ENCODE measurements at places on chromosomes 6 and 20.
A peak's percentile ranks its signal among the peaks of the same experiment; 100 is the strongest.

- DNase-seq: no peak
Measured at GRCh38 chr6:144378437-144378836, 93.3 kb downstream of the UTRN start.

GRCh38 chr20:21570285-21570992 is 56.6 kb upstream of the NKX2-2 start:
- DNase-seq: no peak

- DNase-seq: no peak
Measured at GRCh38 chr20:40606237-40606636, 82.8 kb downstream of the MAFB start.

DNA sequence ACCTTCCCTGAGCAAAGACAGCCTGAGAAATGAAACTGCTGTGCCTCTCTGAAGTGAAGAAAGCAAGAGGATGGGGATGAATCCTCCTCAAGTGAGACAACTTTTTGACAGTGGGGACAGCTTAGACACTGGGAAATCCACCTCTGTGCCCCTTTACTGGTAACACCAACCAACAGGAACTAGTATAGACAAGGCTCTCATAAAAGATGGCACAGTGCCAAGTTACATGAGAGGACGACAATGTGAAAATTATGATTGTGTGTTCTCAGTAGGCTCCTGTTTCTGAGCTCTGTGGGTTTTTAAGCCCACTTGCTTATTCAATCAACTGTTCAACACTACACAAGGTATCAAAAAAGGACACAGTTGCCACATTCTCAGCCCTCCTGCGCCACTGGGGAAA is 41.6 kb upstream of the LYRM2 start:
- no peak for DNase-seq

- no peak for DNase-seq
Measured at GRCh38 chr20:32796383-32796948, 23.3 kb upstream of the MAPRE1 start.

- no peak for DNase-seq
Measured at GRCh38 chr6:20024316-20024673, 187.1 kb downstream of the ID4 start.

DNA sequence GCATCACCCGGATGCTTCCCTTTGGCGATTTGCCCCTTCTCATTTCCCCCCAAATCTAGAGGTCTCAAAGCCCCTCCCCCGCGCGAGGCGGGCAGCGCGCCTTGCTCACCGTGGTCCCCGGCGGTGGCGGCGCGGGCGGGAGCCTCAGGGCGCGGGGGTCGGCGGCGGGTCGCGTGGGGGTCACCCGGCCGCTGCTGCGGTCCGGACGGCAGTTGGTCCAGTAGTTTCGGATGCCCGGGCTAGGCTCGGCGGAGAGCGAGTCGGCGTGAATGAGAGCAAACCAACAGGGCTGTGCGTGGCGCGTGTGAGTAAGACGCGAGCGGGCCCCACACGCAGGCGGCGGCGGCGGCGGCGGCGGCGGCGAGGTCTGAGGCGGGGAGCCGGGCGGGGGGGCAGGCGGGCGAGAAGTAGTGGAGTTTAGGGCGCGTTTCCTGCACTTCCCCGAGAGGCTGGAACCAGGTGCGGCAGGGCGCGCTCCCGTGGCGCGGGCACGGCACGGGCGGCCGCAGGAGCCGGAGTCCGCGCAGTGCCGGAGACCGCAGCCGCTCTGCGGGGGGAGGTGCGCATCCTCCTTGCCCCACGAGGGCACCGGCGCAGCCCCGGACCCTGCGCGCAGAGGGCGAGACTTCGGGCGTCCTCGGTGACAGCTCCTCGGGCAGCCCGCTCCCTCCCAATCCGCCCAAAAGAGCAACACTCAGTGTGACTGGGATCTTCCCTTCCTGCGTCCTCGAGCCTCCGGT is 567 bp downstream of the HS3ST5 start:
- no peak for DNase-seq

DNA sequence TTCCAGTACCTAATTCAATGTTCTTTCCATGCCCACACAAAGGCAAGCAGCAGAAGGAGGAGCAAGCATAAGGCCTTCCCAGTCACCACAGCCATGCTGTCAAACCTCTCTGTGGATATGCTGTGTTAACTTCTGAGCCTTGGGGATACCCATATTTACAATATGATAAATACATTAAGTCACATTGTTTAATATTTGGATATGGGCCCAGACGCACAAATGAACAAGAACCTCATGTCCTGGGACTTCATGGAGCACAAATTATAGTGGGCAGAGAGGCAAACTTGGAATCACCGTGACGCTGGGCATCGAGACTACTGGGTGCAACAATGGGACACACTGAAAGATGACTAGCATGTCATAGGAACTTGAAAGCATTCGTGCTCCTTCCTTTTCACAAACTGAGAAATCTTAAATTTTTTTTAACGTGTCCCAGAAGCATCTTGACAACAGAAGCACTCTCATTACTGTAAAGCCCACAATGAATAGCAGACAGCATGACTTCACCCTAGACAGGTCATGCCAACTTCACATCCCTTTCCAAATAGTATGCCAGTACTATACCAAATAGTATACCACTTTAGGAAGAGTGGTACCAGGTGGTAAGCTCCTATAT is 16.0 kb downstream of the SOD2 start:
- DNase-seq: no peak

DNA sequence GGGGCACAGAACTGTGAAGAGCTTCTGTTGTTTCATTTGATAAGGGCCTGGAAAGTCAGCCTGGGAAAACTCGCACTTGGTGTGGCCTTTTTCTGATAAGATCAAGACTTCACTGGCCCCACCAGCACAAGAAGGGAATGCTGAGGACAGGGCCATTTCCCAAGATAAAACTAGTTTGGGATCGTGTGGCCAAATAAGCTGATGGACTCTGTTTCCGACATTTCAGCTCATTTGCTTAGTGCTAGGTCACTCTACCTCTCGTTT is 116.0 kb downstream of the CLIC5 start:
- DNase-seq: no peak

GRCh38 chr20:22921595-22922421 is 113.3 kb upstream of the SSTR4 start:
- DNase-seq: no peak

DNA sequence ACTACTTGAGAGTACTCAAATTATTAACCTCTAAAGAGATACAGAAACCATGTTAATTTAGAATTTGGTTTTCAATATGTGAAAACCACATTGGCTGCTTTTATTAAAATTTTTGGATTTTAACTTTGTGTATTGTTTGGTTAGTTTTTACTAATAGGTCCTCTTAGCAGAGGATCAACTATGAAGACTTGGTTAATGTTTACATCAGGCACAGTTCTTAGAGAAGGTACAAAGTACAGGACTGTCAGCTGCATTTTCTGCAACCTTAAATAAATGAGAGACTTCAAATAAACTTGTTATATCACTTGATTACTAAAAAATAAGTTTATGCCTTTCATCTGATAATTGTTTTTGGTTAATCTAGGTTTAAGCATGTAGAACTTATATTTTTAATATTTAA is 89.1 kb downstream of the PHF3 start:
- no peak for DNase-seq

DNA sequence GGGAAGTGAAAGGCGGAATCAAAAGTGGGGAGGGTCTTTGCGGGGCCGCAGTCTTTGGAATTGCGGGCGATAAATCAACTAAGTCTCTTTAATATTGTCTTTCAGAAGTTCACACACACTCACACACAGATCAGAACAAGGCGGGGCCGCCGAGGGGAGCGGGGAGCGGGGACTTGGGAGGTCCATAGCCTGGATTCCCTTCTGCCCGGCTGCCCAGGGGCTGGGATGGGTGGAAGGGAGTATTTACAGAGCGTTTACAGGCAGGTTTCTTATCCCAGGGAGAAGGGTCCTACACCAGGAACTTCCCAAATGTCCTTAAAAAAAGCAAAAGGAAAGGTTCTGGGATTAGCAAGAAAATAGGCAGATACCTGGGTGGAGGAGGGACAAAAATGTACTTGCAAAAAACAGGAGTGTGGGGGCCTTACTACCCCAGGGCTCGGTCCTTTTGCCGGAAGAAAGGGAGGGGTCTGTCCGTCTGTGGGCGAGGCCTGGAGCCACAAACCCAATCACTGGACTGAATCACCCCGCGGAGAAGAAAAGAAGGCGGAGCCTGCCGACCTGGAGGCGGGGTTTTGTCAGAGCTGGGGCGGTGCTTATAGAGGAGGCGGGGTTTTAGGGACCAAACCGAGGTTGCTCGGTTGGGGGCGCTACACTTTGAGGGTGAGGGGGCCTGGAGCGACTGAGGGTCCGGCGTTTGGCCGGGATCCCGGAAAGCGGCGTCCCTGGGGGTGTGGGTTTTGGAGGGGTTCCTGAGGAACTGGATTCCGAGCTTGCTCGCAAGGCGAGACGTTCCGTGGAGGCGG is 3.2 kb downstream of the PRRT1 start:
- DNase-seq: peak; percentile 57

GRCh38 chr6:17983730-17984129 is 3.7 kb downstream of the KIF13A start:
- DNase-seq: no peak

DNA sequence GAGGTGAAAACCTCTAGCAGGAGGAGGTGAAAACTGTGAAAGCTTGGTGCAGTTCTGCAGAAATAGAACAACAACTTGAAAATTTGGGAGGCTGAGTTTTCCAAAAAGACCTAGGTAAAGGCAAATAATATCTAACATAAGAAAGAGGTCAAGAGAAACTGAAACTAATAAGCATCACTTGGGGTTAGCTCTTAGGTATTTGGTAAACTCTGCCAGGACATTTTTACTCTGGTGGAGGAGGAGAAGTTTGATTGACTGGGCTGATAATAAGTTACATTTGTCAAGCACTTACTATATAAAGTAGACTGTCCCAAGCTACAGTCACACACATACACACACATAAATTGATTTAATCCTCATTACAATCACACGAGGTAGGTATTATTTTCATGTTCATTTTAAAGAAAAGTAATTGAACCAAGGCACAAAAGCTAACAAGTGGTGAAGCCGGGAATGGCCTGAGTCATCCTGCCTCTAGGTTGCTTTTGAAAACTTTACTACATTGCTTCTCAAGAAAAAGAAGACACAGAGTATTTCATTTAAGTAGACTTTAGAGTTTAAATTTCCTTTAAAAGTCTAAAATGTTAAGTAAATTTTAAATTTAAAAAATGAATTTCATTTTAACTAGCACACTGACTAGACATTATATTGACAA is 275.5 kb downstream of the PTPRK start:
- DNase-seq: no peak

GRCh38 chr6:34370361-34370760 is 22.1 kb downstream of the NUDT3 start:
- no peak for DNase-seq

DNA sequence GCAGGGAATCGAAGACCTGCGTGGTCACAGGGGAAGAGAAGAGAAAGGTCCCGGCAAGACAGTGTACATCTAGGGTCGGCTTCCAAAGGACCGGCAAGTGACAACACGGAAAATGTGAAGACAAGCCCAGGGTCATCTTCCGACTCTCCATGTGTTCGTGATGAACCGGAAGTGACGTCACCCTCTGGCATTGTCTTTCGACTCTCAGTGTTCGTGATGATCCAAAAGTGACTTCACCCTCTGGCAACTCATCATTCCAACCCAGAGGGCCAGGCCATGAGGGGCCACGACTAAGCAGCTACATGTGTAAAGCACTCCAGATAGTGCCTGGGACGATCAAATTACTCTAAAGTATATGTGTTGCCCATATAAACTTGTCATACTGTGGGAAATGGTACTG is 290.8 kb downstream of the THBS2 start:
- no peak for DNase-seq

DNA sequence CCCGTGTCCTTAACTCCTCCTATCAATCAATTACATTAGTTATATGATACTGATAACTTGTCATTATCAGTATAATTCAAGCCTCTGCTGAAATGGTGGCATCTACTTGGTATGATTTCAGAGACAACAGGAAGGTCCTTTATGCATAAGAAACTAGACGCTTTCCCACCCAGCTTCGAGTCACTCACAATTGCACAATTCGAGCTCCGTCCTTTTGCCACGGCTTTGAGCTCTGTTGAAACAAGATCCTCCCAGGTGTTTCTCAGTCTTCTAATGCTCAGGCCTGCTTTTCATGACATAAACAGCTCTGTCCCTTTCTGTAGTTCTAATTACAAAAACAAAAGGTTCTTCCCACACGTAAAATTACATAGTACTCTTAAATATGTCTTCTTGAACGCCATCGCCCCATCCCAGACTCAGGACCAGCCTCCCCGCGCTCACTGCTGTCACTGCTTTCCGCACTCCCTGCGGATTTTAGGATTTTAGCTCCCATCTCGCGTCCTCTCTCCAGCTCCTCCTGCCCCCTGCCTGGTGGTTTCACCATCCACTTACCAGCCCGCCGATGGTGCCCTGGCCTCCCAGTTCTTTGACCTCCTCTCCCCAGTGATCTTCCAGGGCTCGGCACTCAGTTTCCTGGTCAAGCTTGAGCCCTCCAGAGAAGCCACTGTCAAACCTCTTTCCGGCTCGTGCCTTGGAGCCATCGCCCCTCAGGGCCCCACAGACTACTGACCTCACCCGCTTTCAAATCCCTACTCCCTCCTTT is 23.2 kb upstream of the PNPLA1 start:
- DNase-seq: no peak

DNA sequence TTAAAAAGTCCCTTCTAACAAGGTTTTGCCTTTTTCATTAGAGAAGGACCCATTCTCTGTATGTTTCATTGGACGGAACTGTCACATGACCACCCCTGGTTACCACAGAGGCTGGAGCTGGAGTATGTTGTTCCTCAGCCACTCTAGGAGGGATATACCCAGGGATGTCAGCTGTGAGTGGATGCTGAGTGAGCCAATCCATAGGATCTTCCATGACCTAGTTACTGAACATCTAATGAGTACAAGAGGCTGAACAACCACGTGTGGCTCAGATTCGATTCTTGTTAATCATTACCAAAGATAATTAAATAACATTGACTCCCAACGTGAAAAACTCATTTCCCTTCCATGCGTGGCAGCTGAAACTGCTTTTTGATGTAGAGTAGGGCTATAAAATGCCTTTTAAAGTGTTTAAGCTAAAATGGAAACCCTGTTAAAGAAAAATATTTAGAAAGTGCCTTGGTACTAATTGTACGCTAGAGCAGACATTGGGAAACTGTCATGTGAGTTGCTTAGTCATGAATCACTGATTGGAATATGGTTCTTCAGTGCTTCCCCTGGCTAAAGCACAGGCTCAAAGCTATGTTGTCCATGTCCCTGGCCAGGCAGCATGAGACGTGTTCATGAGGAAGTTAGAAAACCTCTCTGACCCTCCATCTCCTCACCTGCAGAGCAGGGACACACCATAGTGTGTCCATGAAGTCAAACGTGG is 256.1 kb downstream of the ZNF217 start:
- DNase-seq: no peak

GRCh38 chr6:43517505-43518357 is 842 bp downstream of the POLR1C start:
- no peak for DNase-seq

GRCh38 chr6:153099636-153100035 is 31.4 kb downstream of the RGS17 start:
- DNase-seq: no peak

- no peak for DNase-seq
Measured at GRCh38 chr20:63530788-63531160, 6.4 kb downstream of the PTK6 start.

All from CD4-positive, alpha-beta T cell treated with Interleukin-6 at 100 ng/mL for 8 hours (primary cell).